ENCODE measurements at places on chromosomes 7 and 10.

GRCh38 chr7:158161194-158161593 is 426.4 kb downstream of the PTPRN2 start:
- no peak for DNase-seq

- DNase-seq: no peak
Observed at GRCh38 chr10:70889291-70889690, 926 bp upstream of the PCBD1 start.

- DNase-seq: no peak
Observed at GRCh38 chr10:7082967-7083366, 327.9 kb downstream of the SFMBT2 start.

GRCh38 chr10:72316748-72317435 is 37.8 kb downstream of the DNAJB12 start:
- no peak for DNase-seq

DNA sequence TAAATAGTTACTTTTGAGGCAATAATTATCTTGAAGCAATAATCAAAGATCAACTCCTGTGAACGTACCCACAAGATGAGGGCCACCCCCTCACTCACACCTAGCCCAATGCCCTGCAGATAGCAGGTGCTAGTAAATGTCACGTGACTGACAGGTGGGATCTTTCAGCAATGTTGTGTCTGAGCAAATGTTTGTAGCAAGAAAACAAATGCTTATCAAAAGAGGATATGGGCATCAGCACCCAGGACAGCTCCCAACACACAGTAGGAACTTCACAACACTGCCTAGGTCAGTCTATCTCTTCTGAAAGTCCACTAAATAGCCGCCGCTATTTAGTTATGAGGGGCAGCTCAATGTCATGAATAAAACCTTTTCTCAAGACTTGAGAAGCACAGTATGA is 120.8 kb upstream of the PDLIM1 start:
- no peak for DNase-seq

- no peak for DNase-seq
Observed at GRCh38 chr10:97011397-97011796, 174.4 kb downstream of the SLIT1 start.

GRCh38 chr7:129385116-129385515 is 49.1 kb upstream of the STRIP2 start:
- DNase-seq: no peak

- no peak for DNase-seq
Observed at GRCh38 chr7:158302274-158303070, 285.2 kb downstream of the PTPRN2 start.

- DNase-seq: no peak
Observed at GRCh38 chr7:84389242-84389641, 194.7 kb upstream of the SEMA3A start.

DNA sequence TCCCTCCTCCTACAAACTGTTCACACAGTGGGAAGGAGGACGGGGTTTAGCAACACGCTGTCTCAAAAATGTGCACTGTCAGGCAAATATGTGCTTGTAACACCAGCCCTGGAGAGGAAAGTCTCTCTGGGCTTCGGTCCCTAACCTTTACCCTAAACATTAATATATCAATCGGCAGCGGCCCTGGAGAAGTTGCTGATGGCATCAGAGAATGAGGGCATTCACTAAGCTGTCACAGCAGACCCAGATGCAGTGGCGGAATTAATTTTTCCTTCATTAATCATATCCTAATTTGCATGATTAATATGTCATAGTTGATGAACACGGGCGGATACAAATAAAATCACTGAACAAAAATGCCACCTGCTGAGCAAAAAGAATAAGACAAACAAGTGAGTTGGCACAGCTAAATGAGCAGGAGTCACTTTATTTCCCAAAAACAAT is 45.2 kb upstream of the INSIG1 start:
- no peak for DNase-seq

- no peak for DNase-seq
Observed at GRCh38 chr10:3932597-3933375, 147.8 kb upstream of the KLF6 start.

DNA sequence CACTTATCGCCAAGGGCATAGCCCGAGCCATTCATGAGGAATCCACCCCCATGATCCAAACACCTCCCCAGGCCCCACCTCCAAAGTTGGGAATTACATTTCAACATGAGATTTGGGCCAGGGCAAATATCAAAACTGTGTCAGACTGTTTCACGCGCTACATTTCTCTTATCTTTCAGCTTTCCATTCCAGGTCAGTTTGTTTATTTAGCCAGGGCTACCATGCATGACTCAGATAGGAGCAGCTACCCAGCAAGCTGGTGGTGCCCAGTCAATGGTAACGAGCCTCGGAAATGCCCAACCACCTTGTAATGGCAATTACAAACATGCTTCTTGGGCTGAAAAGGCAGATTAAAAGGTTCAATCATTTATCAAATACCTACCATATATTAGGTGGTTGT is 43.6 kb upstream of the BAMBI start:
- no peak for DNase-seq

GRCh38 chr7:51261117-51261835 is 55.3 kb downstream of the COBL start:
- no peak for DNase-seq

- DNase-seq: no peak
Observed at GRCh38 chr7:102933763-102934162, 21.0 kb downstream of the LRRC17 start.

DNA sequence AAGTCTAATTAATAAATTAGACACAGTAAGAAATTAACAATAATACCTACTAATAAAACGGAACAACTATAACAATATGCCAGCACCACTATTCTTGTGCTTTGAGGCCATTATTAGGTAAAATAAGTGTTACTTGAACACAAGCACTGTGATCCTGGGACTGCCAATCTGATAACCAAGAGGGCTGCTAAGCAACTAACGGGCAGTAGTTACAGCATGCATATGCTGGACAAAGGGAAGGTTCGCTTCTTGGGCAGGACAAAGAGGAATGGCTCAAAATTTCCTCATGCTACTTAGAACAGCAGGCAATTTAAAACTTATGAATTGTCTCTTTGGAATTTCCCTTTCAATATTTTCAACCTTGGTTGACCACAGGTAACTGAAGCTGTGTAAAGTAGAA is 718.6 kb downstream of the SORCS3 start:
- DNase-seq: no peak

- no peak for DNase-seq
Observed at GRCh38 chr10:122495406-122496340, 34.3 kb downstream of the HTRA1 start.

GRCh38 chr7:54333952-54334351 is 208.2 kb upstream of the VSTM2A start:
- DNase-seq: no peak

GRCh38 chr10:104492329-104492940 is 138.8 kb downstream of the CFAP58 start:
- DNase-seq: no peak

DNA sequence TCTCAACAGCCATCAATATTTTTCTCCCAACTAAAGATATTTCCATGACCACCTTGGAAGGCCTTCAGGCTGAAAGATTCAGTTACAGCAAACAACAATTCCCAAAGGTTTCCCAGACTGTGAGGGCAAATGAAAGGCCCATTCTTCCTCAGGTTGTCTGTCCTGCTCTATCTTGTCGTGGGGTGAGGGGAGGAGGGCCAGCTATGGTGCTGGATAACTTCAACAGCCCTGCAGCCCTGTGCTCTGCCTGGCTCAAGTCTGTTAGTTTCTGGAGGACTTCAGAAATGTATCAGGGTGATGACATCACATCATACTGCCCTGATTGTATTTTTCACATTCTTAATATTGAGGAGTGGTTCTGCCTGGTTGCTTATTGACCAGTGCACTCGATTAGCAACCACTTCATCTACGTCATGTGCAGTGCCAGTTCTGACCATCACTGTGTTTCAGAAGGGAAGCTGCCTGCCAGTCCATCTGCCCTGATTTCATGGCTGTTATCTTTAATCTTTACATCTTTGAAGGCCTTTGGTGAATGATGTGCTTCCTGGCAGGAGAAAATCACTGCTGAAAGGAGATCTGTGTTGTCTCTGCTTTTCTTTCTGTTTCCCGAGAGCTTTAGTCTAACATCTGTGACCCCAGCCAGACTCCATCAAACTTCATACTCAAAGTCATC is 135.5 kb downstream of the NRF1 start:
- no peak for DNase-seq

DNA sequence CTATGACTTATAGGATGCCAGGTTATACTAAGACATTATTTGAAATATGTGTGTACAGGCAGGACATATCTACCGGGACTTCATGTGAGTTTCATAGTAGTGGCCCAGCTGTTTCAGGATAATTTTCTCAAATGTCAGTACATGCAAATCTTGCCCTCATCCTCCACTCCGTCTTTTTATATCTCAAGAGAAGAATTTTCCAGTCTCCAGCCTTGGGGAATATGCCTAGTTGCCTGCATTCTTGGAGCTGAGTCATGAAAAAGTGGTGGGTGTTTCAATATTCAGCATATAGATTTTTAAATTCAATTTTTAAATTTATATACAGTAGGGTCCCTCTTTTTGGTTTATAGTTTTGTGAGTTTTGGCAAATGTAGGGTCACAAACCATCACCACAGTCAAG is 236.7 kb downstream of the OTUD1 start:
- no peak for DNase-seq

- DNase-seq: no peak
Observed at GRCh38 chr10:85657476-85658113, 709.0 kb downstream of the GRID1 start.

- DNase-seq: no peak
Observed at GRCh38 chr10:100571084-100571856, 35.5 kb downstream of the HIF1AN start.

DNA sequence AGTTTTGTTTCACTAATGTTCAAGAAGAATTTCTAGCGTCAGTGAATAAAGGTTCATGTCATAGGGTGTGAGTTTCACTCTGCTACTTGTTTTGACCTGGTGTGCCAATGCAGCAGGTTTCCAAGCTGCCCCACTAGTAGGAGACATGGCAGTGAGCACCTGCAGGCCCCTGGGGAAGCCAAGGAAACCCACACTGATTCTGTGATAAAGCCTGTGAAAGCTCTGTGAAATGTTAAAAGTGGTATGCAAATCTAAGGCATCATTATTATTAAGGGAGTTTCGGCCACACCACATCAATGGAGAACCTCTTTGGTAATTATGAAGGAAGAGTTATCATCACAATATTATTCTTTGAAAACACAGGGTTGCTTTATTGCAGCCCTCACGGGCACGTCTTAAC is 46.4 kb downstream of the ABCB5 start:
- no peak for DNase-seq

DNA sequence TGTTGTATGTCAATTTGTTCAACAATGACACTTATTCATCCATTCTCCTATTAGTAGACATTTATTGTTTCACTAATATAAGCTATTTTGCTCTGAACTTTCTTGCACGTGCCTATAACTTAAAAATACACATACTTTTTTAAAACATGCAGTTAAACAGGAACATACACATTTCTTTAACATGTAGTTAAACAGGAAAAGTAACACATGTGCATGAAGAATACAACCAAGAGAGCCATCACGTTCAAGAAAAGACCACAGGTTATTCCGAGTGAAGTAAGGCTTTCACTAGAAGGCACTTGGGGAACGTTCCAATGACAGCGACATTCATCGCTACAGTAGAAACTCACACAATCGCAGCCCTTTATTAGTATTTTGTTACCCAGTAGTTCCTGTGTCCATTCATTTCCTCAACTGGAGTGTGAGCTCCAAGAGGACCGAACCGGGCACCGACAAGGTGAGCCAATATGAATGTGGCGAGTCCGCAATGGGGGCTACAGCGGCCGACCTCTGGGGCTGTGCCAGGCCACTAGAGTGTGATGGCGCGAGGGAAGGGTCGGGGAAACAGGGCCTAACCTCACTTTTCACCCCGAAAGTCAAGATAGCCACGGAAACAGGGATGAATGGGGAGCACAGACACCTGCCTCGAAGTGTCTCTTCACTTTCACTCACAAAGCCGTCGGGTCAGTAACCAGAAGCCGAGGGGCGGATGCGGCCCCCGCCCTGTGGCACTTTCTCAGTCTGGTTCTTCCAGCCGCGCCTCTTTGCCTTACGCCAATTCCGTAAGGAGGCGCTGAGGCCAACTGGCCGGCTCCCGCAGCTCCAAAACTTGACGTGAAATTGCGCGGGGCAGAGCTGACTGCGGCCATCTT is 775 bp upstream of the SEPTIN7 start:
- peak; percentile 80 for DNase-seq

DNA sequence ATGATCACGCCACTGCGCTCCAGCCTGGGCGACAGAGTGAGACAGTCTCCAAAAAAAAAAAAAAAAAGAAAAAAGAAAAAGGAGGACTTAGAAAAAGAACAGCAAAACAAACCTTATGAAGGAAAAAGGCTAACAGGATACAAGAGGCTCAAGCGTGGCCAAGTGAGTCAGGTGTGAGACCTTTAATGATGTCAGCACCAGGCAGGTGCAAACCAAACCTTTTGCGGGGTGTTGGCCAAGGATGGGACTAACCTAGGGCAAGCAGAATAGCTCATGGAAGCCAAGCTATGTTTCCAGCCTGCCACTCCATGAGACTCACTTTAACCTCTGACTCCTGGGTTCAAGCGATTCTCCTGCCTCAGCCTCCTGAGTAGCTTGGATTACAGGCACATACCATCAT is 11.3 kb upstream of the GNA12 start:
- no peak for DNase-seq

- DNase-seq: no peak
Observed at GRCh38 chr10:99858849-99859248, 76.4 kb downstream of the ABCC2 start.

DNA sequence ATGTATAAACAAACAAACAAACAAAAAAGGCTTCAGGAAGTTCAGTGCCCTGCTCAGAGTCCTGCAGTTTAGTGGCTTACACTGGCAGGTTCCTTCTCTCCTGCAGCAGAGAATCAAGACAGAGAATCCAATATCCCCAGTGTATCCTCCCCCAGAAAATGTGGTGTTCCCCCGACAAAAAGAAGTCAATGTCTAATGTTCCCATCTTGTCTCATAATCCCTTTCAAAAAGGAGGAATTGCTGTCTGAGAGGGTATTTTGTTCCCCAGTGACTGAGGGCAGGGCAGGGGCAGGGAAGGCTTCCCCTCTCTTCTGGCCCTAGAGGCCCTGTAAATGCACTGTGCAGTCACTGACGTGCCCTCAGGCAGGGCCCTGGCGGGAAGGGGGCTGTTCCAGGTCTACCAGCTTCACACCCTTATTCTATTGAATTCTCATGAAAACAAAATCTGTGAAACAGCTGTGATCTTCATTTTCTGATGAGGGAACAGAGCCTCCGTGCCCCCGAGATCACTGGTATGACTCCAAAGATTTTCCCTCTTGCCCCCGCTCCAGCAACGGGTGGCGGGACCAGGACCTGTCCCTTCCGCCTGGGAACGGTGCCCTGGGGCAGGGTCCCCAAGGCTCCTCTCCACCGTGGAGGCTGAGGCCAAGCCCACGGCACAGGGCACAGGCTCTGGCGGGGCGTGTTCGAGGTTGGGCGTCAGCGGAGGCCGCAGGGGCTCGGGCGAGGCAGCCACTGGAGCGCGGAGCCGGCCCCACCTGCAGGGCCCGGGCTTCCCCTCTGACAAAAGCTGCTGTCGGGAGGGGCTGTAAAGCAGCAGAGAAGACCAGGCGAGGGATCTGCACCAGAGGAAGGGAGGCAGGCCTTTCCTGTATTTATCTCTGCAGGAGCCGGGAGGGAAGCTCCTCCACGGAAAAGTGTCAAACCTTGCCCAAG is 13.4 kb upstream of the WDFY4 start:
- DNase-seq: no peak
